Fibroblast of lung (primary cell): ENCODE measurements at places on chromosomes 11 and 22. TPM values are rescaled to one million over a fixed set of nuclear protein-coding genes. Genes with fewer than 3 reads are reported as not detected.

Gene MPPED2
- under 0.01 TPM in 2 replicates for total RNA-seq

Gene MRGPRX4
- total RNA-seq = not detected in 2 replicates

Gene GPR83
- total RNA-seq = not detected in 2 replicates

Gene CLTCL1
- 11.3 and 13.4 TPM in 2 replicates for total RNA-seq

Gene PNPLA3
- total RNA-seq = 3.6 and 12.6 TPM in 2 replicates

Gene CACNA1I
- under 0.01 TPM in 1 of 2 replicates, not detected in the other for total RNA-seq

Gene ST14
- total RNA-seq = under 0.01 TPM in 2 replicates

Gene CHRM1
- total RNA-seq = not detected in 2 replicates

Gene PKDREJ
- under 0.01 TPM in 2 replicates for total RNA-seq

Gene DEPDC7
- total RNA-seq = 5.6 and 8.4 TPM in 2 replicates

Gene GNAZ
- total RNA-seq = 1.3 and 1.7 TPM in 2 replicates

Gene GP1BB
- total RNA-seq = 1.8 and 2.1 TPM in 2 replicates

Gene KCTD14
- total RNA-seq = 0.33 and 0.77 TPM in 2 replicates

Gene ENTHD1
- total RNA-seq = not detected in 2 replicates

Gene DCDC1
- under 0.01 and 0.17 TPM in 2 replicates for total RNA-seq
